ENCODE measurements at places on chromosomes 5 and 9. TPM values are rescaled to one million over a fixed set of nuclear protein-coding genes. Genes with fewer than 3 reads are reported as not detected.

GRCh38 chr9:104974053-104974962 lies 46.4 kb upstream of the ABCA1 start:
- H3K27ac ChIP-seq = no peak overlapping the region
- no peaks in the 10 kb centered on the region for H3K36me3 ChIP-seq
- no peak for DNase-seq
- H3K27me3 ChIP-seq = no peaks in the 10 kb centered on the region
- H3K4me3 ChIP-seq = no peak overlapping the region

DNA sequence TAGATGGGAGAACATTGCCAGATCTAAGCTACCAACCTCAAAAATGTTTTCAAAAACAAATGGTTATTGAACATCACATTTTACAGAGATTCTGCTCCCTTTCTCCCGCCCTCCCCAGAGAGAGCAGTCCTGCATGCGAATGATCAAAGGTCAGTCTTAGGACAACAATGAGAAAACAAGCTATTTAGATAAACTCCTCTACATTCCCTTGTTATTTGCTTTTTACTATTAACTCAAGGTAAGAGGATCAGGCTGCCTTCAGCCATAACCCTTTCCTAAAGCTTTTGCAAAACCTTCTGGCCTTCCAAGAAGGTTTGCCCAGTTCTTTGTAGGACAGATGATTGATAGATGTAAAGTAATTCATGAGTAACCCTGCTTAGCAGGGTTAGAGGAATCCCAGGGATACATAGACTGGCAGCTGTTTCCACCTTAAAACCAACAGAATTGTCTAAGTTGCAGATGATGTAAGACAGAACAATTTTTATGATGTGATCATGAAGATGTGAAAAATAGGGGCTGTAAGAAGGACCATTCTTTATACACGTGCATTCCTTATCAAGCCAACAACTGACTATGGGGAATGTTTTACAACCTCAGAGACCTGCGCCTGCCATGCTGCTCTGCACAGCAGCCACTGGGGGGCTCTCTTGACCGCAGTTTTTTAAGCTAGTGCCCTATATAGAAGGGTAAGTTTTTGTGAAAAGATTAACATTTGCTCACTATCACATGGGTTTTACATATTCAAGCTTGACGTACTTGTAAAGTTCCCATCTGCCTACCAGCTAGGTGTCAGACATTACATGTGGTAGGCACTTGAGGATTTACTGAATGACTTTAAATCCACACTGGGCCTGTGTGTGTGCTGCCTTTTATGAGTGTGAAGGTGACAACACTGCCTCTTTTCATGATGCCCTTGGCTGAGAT lies 2.3 kb upstream of the ZNF782 start:
- no peak overlapping the region for H3K4me3 ChIP-seq
- no peaks in the 10 kb centered on the region for H3K36me3 ChIP-seq
- H3K4me1 ChIP-seq = peaks cover 28% of the 10 kb centered on the region
- peak; percentile 83 for DNase-seq
- H3K27ac ChIP-seq = no peak overlapping the region
- H3K27me3 ChIP-seq = no peaks in the 10 kb centered on the region

GRCh38 chr5:43348207-43348606 lies 35.0 kb upstream of the HMGCS1 start:
- H3K4me3 ChIP-seq = no peak overlapping the region
- H3K27ac ChIP-seq = no peak overlapping the region
- 0 out of 2 replicates have a peak, but pooled peaks cover 4% of the 10 kb centered on the region for H3K27me3 ChIP-seq
- no peak for DNase-seq

GRCh38 chr5:68749631-68750030 lies 344.2 kb upstream of the SLC30A5 start:
- H3K36me3 ChIP-seq = no peaks in the 10 kb centered on the region
- no peak overlapping the region for H3K4me3 ChIP-seq
- no peaks in the 10 kb centered on the region for H3K27me3 ChIP-seq
- no peak overlapping the region for H3K27ac ChIP-seq
- DNase-seq = peak; percentile 14

DNA sequence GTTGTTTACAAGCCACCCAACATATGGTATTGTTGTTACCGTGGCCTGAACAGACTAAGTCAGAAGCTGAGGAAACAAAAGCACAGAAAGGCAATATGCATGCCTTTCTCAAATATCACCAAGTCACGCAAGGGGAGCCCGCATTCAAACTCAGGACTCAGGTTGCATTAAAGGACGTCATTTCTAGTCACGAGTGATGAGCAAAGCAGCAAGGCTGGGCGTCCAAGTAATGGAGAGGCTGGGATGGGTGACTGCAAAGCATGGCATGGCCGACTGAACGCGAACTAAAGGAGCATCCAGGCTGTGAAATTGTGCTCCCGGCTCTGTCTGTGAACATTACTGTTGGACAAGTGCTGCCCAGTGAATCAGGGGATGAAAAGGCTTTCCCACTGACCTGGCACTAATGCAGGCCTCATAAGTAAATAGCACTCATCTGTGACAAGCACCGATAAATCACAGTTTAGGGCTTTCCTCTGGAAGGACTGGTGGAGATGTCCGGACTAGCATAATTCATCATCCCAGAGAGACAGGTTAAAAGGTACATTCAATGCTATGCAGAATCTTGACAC lies 202.8 kb downstream of the SPOCK1 start:
- no peaks in the 10 kb centered on the region for H3K36me3 ChIP-seq
- no peak overlapping the region for H3K4me3 ChIP-seq
- no peaks in the 10 kb centered on the region for H3K27me3 ChIP-seq
- peaks cover 24% of the 10 kb centered on the region for H3K4me1 ChIP-seq
- no peak overlapping the region for H3K27ac ChIP-seq

DNA sequence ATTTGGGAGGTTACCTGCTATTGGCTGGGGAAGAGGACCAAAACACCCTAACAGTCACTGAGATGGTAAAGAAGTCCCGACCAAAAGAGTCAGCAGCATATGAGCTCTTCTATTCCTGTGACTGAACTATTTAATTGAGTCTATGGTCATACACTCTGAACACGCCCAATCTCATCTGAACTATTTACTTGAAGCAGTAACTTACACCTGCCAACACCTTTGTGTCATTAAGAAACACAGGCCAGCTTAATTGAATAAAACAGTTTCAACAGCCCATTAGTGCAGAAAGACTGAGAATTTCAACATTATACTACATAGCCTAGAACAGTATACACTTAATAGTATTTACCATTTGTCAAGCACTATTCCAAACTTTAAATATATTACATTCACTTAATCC lies 47.8 kb downstream of the NR6A1 start:
- H3K4me1 ChIP-seq = peaks cover 22% of the 10 kb centered on the region
- DNase-seq = no peak
- H3K27me3 ChIP-seq = no peaks in the 10 kb centered on the region
- H3K36me3 ChIP-seq = no peaks in the 10 kb centered on the region
- no peak overlapping the region for H3K27ac ChIP-seq

DNA sequence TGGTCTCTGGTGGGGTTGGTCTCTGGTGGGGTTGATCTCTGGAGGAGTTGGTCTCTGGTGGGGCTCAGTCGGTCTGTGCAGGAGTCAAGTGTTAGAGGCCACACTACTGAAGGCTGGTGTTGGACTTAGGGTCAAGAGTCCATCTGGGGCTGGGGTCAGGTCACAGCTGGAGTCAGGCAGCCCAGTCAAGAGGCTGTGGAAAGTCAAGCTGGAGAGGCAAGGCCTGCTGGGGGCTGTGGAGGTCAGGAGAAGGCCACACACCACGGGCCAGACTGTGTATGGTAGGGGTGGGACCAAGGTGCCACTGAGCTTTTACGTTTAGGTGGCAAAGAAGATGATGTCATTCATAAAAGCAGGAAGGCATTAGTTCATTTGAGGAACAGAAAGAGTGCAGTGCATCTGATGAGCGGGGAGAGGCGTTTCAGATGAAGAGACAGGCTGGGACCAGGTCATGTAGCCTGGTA lies 16.7 kb upstream of the CD74 start:
- no peak for DNase-seq
- H3K27me3 ChIP-seq = no peaks in the 10 kb centered on the region
- no peak overlapping the region for H3K4me3 ChIP-seq
- no peaks in the 10 kb centered on the region for H3K36me3 ChIP-seq
- peaks cover 3% of the 10 kb centered on the region for H3K4me1 ChIP-seq

DNA sequence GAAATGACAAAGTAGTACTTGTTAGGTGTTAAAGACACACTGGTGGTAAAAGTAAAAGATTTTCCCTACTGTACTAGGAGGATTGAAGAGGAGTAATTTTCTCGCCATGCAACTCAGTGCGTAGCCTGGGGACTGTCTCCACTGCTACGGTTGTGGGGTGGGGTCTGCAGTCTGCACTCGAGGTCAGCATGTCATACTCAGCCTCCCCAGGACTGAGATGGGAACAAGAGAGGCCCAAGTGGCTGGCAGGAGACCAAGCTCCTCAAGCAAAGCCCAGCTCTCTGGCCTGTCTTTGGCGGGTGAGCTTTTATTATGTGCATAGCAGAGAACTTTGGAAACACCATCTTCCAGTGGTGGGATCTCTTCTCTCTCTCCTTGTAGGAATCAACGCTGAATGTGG lies 10.4 kb downstream of the NHP2 start:
- H3K4me1 ChIP-seq = no peaks in the 10 kb centered on the region
- no peak for DNase-seq
- H3K27ac ChIP-seq = no peak overlapping the region
- no peaks in the 10 kb centered on the region for H3K27me3 ChIP-seq
- peaks cover 8% of the 10 kb centered on the region for H3K36me3 ChIP-seq

DNA sequence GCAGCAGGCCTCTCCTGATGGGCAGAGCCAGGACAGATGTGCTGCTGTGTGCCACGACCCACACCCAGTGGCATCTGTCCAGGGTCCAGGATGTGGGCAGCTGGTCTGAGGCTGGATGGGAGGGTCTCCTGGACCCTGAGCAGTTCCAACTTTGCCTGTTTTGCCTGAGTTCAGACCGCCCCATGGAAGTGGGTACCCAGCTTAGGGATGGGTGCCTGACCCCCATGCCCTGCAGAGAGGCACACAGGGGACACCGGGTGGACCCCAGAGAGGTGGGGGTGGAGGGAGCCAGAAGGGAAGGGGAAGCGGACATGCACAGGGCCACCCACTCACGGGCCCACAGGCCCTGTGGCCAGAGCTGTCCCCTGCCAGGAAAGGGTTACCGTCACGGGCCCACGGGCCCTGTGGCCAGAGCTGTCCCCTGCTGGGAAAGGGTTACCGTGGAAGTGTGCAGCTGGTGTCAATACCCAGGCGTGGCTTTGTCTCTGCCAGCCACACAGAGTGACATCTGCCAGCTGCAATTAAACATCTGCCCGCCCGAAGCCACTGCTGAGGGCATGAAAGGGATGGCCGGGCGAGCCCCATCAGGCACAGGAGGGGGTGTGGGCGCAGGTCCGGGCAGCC lies 50.0 kb downstream of the NACC2 start:
- H3K36me3 ChIP-seq = no peaks in the 10 kb centered on the region
- H3K27ac ChIP-seq = no peak overlapping the region
- H3K27me3 ChIP-seq = no peaks in the 10 kb centered on the region
- no peaks in the 10 kb centered on the region for H3K4me1 ChIP-seq
- DNase-seq = no peak

- peaks cover 22% of the 10 kb centered on the region for H3K4me1 ChIP-seq
- H3K4me3 ChIP-seq = no peak overlapping the region
- H3K27ac ChIP-seq = no peak overlapping the region
- no peaks in the 10 kb centered on the region for H3K36me3 ChIP-seq
- peak; percentile 78 for DNase-seq
Measured at GRCh38 chr9:16133556-16134227, 580.8 kb downstream of the CCDC171 start.

GRCh38 chr9:113621309-113621791 lies 157.8 kb downstream of the RGS3 start:
- no peaks in the 10 kb centered on the region for H3K27me3 ChIP-seq
- H3K27ac ChIP-seq = peak overlapping the region; percentile 96
- peak overlapping the region; percentile 30 for H3K4me3 ChIP-seq
- peaks cover 57% of the 10 kb centered on the region for H3K4me1 ChIP-seq
- no peaks in the 10 kb centered on the region for H3K36me3 ChIP-seq

GRCh38 chr5:172719211-172719610 lies 51.8 kb downstream of the DUSP1 start:
- no peak overlapping the region for H3K27ac ChIP-seq
- peak; percentile 26 for DNase-seq
- no peak overlapping the region for H3K4me3 ChIP-seq
- no peaks in the 10 kb centered on the region for H3K36me3 ChIP-seq

GRCh38 chr5:171728686-171729085 lies 56.9 kb upstream of the SMIM23 start:
- H3K4me3 ChIP-seq = no peak overlapping the region
- 0 out of 2 replicates have a peak, but pooled peaks cover 9% of the 10 kb centered on the region for H3K4me1 ChIP-seq
- no peak for DNase-seq
- no peaks in the 10 kb centered on the region for H3K36me3 ChIP-seq

- DNase-seq = no peak
- H3K36me3 ChIP-seq = no peaks in the 10 kb centered on the region
- H3K4me3 ChIP-seq = no peak overlapping the region
- 0 out of 2 replicates have a peak, but pooled peaks cover 6% of the 10 kb centered on the region for H3K4me1 ChIP-seq
- no peak overlapping the region for H3K27ac ChIP-seq
- no peaks in the 10 kb centered on the region for H3K27me3 ChIP-seq
Measured at GRCh38 chr5:106392766-106393165, 1278.0 kb downstream of the EFNA5 start.

DNA sequence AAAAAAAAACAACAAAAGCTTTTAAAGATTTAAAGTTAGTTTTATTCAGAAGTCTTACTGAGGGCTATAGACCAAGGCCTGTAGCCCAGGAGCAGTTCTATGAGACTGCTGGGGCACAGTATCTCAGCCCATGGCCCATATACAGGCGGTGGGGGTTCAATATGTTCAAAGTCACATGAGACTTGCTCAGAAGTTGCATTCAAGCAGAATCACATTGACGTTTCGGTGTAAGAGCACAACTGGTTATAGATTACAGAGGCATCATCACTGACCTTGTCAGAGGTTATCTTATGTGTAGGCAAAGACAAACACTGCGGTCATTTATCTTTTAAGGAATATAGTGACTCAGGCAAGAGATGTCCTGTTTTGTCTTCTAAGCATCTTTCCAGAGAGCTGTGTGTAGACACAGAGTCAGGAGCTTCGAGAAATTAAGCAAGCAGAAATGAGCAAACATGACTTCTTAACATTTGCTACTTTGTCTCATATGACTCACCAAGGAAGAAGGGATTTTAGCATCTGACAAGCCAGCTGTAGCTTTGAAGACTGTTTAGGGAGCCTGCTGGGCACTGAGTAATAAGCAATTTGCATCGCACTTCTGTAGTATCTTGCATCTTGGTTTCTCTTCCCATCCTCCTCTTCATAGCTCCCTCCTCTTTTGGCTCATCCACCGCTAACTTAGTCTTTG lies 12.9 kb upstream of the F2RL1 start:
- peaks cover 32% of the 10 kb centered on the region for H3K4me1 ChIP-seq
- H3K27ac ChIP-seq = peak overlapping the region; percentile 71
- DNase-seq = peak; percentile 97
- H3K27me3 ChIP-seq = no peaks in the 10 kb centered on the region
- no peaks in the 10 kb centered on the region for H3K36me3 ChIP-seq
- 0 out of 2 replicates have a peak overlapping the region, but pooled peaks have one; percentile 34 for H3K4me3 ChIP-seq

- H3K27ac ChIP-seq = no peak overlapping the region
- no peak overlapping the region for H3K4me3 ChIP-seq
- H3K27me3 ChIP-seq = no peaks in the 10 kb centered on the region
Measured at GRCh38 chr9:87180361-87180760, 233.1 kb upstream of the GAS1 start.

Gene PCDHGB4
- total RNA-seq = 7.6 TPM

Gene PDLIM4
- 84.4 TPM for total RNA-seq

Gene NR5A1
- not detected for total RNA-seq

Gene LVRN
- total RNA-seq = not detected

Gene SPINK5
- total RNA-seq = not detected

Gene CYLC2
- total RNA-seq = not detected

Gene NTNG2
- 2.5 TPM for total RNA-seq

Gene ZBTB26
- 5.2 TPM for total RNA-seq

Gene BTNL3
- not detected for total RNA-seq

Gene FGF10
- not detected for total RNA-seq

Gene UBE2QL1
- not detected for total RNA-seq

Gene SPATA31E1
- not detected for total RNA-seq

Gene SLC4A9
- total RNA-seq = not detected

Gene DPH7
- total RNA-seq = 27.0 TPM

Gene ANKRD34B
- not detected for total RNA-seq
